ENCODE measurements at places on chromosomes 13 and 19. TPM values are rescaled to one million over a fixed set of nuclear protein-coding genes. Genes with fewer than 3 reads are reported as not detected.

NFILZ gene
- not detected for total RNA-seq

C1QTNF9B gene
- total RNA-seq: not detected

CPT1C gene
- total RNA-seq: 7.5 TPM

ING1 gene
- total RNA-seq: 8.5 TPM

ZNF112 gene
- 7.2 TPM for total RNA-seq

ZNF614 gene
- 14.4 TPM for total RNA-seq

CAPN12 gene
- 0.29 TPM for total RNA-seq

ZNF528 gene
- 22.3 TPM for total RNA-seq

TRAPPC5 gene
- 49.9 TPM for total RNA-seq

METTL21C gene
- total RNA-seq: not detected

KIR3DL1 gene
- total RNA-seq: not detected

TUBA3C gene
- not detected for total RNA-seq

ASF1B gene
- 22.9 TPM for total RNA-seq

VSTM1 gene
- total RNA-seq: not detected

LRRC4B gene
- total RNA-seq: 0.07 TPM

SLC7A10 gene
- not detected for total RNA-seq

ZNF549 gene
- 3.5 TPM for total RNA-seq
